ENCODE measurements at places on chromosomes 1 and 21. TPM values are rescaled to one million over a fixed set of nuclear protein-coding genes. Genes with fewer than 3 reads are reported as not detected.

- no peak overlapping the region for H3K4me3 ChIP-seq
- no peaks in the 10 kb centered on the region for H3K36me3 ChIP-seq
- H3K27ac ChIP-seq: no peak overlapping the region
These were observed 477.1 kb upstream of the NEGR1 start for GRCh38 chr1:72759486-72759885.

DNA sequence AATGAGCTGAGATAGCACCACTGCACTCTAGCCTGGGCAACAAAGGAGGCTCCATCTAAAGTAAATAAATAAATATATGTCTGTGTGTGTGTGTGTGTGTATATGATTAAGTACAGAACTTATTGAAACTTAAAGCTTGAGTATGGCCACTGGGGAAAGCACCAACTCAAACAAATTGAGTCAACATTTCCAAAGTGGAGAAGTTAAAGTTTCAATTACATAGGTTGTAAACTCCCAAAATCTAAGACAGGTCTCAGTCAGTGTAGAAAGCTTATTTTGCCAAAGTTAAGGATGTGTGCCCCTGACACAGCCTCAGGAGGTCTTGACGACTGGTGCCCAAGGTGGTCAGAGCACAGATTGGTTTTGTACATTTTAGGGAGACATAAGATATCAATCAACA, 458.9 kb upstream of the RGS18 start:
- no peak overlapping the region for H3K4me3 ChIP-seq
- no peaks in the 10 kb centered on the region for H3K4me1 ChIP-seq
- DNase-seq: no peak
- no peaks in the 10 kb centered on the region for H3K27me3 ChIP-seq
- H3K27ac ChIP-seq: no peak overlapping the region
- H3K36me3 ChIP-seq: no peaks in the 10 kb centered on the region

- H3K27ac ChIP-seq: no peak overlapping the region
- H3K27me3 ChIP-seq: no peaks in the 10 kb centered on the region
- DNase-seq: no peak
- H3K4me3 ChIP-seq: no peak overlapping the region
- H3K4me1 ChIP-seq: peaks cover 17% of the 10 kb centered on the region
These were observed 37.2 kb upstream of the ST6GALNAC3 start for GRCh38 chr1:76037324-76037723.

- H3K4me3 ChIP-seq: no peak overlapping the region
- DNase-seq: no peak
- peaks cover 18% of the 10 kb centered on the region for H3K36me3 ChIP-seq
- H3K27ac ChIP-seq: no peak overlapping the region
- H3K27me3 ChIP-seq: no peaks in the 10 kb centered on the region
These were observed 69.2 kb upstream of the ARTN start for GRCh38 chr1:43864111-43865045.

- no peak overlapping the region for H3K4me3 ChIP-seq
- peaks cover 6% of the 10 kb centered on the region for H3K4me1 ChIP-seq
- H3K36me3 ChIP-seq: no peaks in the 10 kb centered on the region
- no peak for DNase-seq
- H3K27me3 ChIP-seq: peaks cover 5% of the 10 kb centered on the region
These were observed 13.8 kb downstream of the ADORA3 start for GRCh38 chr1:111489604-111490003.

DNA sequence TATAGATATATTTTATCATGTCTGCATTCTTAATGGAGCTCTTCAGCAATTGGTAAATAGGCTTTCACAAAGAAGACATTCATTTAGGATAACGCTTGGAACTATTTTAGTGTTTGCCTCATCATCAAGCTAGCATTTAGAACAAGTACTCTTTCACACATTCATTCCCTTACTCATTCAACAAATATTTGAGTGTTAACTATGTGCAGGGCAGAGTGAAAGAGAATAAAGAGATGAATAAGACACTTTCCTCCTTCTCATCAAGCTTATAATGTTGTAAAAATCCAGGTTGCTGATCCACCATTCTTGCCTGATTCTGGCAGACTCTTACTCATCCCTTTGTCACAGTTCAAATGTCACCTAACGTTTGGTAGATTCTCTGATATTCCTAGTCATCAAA, 386.3 kb upstream of the BEND5 start:
- H3K4me3 ChIP-seq: no peak overlapping the region
- no peaks in the 10 kb centered on the region for H3K36me3 ChIP-seq
- H3K4me1 ChIP-seq: no peaks in the 10 kb centered on the region
- no peaks in the 10 kb centered on the region for H3K27me3 ChIP-seq

DNA sequence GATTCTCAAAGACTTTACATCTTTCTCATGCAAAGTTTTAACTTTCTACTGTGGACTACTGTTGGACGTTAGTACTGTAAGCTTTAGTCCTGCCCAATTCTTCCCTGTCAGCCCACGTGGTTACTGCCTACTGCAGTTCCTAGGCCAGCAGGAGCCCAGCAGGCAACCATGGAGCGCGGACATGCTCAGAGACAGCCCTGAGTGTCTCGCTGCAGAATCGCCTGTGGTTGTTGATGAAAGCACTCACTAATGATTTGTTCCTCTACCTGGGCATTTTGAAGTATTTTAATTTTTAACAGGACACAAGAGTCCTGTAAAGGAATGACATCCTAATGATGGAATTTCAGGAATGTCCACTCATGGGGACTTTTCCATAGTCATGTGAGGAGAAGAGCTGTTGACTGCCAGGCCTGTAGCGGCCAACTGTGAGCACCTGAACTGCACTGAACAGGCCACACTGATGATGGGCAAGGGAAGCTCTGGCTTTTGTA, 44.1 kb downstream of the PGBD5 start:
- no peak overlapping the region for H3K27ac ChIP-seq
- DNase-seq: no peak
- H3K4me1 ChIP-seq: no peaks in the 10 kb centered on the region
- H3K36me3 ChIP-seq: peaks cover 9% of the 10 kb centered on the region
- H3K27me3 ChIP-seq: no peaks in the 10 kb centered on the region
- H3K4me3 ChIP-seq: no peak overlapping the region

The WDR64 gene
- total RNA-seq: not detected

The SERPINC1 gene
- total RNA-seq: not detected

Measured in HFFc6 (cell line).